ENCODE measurements at places on chromosomes 3 and 15.

DNA sequence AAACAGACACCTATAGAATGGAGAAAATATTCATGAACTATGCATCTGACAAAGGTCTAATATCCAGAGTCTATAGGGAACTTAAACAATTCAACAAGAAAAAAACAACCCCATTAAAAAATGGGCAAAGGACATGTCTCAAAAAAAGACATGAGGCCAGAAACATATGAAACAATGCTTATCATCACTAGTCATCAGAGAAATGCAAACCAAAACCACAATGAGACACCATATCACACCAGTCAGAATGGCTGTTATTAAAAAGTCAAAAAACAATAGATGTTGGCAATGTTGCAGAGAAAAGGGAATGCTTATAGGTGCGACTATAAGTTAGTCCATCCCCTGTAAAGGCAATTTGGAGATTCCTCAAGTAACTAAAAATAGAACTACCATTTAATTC lies 11.4 kb upstream of the HDGFL3 start:
- DNase-seq: no peak

DNA sequence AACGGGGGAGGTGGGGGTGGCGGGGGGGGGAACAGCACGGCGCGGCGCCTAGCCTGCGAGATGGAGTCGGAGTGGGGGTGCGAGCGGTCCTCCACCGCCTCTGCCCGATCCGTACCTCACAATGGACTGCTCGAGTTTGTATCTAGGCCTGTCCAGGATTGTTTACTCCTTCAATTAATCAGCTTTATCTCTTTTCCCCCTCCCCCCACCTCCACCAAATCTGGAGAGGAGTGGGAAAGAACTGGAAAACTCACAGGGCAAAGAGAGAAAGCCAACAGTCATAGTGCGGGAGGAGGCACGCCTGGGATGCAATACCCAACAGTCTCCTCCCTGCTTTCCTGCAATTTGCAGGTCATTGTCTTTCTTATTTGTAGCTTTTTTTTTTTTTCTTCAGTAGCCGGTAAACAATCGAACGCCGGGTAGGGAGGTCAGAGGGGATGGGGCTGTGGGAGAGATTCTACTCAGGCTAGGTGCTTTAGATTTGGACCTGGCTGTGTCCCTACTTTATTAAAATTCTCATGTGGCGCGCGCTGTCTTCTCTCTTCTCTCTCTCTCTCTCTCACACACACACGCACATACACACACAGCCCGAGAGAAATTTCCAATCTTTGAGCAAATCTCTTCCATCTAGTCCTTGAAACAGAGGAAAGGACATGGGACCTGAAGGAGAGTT lies 6.9 kb upstream of the MEIS2 start:
- DNase-seq: no peak

DNA sequence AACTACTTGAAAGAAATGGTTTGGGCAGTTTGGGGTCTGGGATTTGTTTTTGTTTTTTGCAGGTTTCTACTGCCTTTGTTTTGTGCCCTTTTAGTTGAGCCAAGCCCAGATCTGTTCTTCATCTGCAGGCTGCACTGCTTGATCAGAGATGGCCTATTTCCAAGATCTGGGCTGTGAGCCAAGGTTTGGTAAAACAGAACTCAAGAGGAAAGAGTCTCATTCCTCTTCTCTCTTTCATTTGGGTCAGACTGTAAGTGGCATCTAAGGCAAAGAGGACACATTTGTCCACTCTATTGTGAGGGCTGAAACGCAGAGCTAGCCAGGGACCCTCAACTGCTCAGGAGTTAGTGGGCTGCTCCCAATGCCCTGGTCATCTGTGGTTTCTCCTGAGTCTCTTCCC lies 104.4 kb upstream of the UBE3A start:
- no peak for DNase-seq

GRCh38 chr15:76674883-76675282 lies 230.3 kb downstream of the SCAPER start:
- no peak for DNase-seq

DNA sequence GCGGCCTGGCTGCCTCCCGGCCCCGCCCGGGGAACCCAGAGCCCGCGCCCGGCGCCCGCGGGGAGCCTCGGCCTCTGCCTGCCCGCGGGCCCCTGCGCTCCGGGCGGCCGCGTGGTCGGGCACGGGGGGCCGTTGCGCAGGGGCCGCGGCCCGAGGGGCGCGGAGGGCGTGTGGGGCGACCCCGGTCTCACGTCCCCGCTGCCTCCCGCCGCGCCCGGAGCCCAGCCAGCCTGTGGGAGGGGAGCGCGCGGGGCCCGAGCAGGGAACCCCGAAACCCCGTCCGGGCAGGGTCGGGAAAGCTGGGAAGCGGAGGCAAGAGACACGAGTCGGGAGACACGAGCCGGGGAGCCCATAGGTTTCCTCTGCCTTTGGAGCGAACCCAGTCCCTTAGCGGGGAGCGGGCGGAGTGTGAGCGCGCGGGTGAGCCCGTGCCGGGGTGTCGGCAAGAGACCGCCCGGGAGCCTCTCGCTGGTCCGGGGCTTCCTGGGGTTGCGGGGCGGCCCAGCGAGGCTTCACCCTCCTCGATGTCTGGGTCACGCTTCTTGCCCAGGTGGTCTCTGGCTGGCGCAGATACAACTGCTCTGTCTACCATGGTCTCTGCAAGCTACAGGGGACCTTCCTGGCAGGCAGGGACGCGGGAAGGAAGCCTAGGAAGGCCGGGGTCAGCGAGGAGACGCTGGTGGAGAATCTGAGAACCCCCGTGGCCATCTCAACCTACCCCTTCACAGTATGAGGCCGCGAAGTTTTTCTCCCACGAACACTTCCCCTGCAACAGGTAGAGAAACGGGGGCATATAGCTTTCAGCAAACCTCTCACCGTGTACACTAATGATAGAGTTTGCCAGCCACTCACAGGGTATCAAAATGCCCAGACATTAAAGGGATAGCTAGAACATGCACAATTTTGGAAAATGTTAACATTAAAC lies 586 bp downstream of the LRRK1 start:
- DNase-seq: no peak

- no peak for DNase-seq
These were observed 37.3 kb downstream of the NMNAT3 start for GRCh38 chr3:139640456-139640855.

Data from NCI-H1694 treated with DMSO at 0.1 percent for 48 hours (cell line).